ENCODE measurements at places on chromosomes 1 and 21.

DNA sequence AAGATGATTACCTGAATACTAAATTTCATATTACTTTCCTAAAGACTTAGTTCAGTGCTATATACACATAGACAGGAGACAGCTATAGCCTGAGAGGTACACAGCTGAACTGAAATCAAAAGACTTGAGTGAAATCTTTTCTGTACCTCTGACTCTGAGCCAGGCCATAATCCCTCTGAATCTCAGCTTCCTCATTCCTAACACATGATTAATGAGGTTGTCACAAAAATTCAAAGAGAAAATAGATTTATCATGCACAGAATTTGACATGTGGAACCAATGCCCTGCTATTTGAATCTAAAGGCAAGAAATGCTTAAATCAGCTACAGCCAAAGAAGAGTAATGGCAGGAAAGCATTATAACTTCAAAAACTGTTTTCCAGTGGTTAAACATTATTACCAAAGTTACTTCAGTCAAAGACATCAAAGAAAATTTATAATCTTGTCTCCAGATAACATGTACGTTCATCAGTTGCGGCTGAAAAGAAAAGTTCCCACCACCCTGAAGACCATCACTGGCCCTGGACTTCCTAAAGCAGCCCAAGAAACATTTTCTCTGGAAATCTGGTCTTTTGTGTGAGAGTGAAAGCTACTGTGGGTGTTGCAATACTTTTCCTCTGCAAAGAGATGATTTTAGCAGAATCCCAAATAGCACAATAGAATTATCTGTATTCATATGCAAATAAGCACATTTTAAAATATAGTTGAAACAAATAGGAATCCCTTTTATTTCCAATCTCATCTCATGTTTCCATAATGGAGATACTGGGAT lies 13.8 kb upstream of the ATP1A1 start:
- DNase-seq = no peak

DNA sequence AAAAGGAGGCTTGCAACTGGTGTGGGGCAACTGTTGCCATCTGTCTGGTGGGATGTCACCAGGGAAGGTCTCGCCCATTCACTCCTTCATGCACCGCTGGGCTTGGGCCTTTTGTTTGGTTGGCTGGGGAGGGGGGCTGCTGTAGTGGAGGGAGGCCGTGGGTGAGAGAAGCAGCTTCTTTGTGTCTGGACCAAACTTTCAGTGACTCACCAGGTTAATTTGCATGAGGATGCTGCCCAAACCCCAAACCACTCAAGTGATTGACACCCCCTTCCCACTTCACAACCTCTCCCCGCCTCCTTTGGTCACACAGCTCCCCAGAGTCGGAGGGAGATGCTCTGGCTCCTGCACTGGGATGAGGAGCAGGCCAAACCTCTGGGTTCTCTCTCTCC lies 19.7 kb downstream of the BTG2 start:
- peak; percentile 67 for DNase-seq

- DNase-seq = no peak
Measured at GRCh38 chr1:50841791-50842387, 118.2 kb downstream of the FAF1 start.

GRCh38 chr1:40256401-40257084 lies 1.5 kb upstream of the ZMPSTE24 start:
- no peak for DNase-seq

DNA sequence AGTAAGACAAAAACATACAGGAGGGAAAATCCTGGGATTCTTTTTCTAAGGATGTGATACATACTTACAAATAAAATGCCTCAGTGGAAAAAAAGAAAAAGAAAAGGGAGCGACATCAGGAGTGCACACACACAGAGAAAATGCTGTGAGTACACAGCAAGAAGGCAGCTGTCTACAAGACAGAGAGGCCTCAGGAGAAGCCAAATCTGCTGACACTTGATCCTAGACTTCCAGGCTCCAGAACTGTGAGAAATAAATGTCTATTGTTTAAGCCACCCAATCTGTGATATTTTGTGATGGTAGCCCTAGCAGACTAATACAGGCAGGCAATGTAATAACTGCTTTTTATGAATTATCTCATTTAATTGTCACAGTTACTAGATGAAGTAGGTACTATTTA lies 17.0 kb upstream of the TRIM45 start:
- no peak for DNase-seq

- DNase-seq = no peak
Measured at GRCh38 chr1:102838016-102838415, 270.3 kb downstream of the COL11A1 start.

GRCh38 chr1:246262281-246262680 lies 244.8 kb downstream of the SMYD3 start:
- no peak for DNase-seq

DNA sequence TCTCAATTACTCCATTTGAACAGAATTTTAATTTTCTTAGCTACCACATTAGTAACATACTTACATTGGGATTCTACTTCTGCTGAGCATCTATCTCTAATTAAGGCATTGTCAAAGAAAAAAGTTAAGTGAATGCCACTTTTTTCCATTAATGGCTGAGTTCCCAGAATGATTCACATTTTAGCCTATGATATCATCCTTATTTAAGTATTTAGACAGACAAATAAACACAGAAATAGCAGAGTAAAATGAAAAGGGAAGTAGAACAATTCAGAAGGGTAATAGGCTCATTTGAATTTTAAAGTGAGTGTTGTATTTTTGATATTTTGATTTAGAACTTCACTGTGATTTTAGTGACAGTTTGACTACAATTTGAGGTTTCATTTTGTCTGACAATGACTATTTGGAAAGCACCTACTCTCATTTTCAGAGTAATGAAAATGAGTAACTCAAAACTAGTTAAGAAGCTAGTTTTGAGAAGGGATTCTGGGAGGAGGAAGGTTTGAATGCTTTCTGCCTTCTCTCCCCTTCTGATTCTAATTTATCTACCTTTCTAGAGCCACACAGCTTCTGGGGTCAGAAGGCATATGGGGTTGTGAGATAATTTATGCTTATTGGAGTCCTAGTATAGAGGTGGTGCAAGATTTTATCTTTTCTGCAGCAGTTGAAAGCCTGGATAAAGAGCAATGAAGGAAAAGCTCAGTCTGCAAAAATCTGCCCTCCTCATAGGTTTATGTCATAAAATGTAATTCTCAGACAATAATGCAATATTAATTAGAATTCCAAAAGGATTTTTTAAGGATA lies 15.5 kb downstream of the LYPLAL1 start:
- DNase-seq = no peak

GRCh38 chr1:238898856-238899255 lies 487.5 kb upstream of the CHRM3 start:
- no peak for DNase-seq

DNA sequence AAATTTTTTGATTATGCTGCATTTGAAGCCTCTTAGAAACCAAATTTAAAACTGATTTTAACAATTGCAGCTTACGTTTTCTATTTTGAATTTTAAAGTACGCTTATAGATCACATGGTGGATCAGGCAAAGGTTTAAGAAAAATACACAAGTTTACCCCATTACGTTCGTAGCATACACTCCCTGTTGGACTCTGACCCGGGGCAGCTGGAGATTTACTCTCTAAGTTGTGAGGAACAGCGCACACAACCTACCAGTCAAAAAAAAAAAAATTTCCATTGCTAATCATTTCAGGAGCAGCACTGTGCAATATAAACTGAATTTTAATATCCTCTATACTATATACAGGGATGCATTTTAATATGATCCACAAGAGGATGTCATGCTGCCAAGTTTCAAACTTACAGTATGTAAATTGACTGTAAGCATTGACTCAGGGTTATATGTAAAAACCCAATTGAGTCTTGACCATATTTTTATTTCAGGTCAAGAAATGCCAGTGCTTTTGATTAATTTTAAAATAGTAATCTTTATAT lies 20.4 kb downstream of the CSDE1 start:
- DNase-seq = no peak

DNA sequence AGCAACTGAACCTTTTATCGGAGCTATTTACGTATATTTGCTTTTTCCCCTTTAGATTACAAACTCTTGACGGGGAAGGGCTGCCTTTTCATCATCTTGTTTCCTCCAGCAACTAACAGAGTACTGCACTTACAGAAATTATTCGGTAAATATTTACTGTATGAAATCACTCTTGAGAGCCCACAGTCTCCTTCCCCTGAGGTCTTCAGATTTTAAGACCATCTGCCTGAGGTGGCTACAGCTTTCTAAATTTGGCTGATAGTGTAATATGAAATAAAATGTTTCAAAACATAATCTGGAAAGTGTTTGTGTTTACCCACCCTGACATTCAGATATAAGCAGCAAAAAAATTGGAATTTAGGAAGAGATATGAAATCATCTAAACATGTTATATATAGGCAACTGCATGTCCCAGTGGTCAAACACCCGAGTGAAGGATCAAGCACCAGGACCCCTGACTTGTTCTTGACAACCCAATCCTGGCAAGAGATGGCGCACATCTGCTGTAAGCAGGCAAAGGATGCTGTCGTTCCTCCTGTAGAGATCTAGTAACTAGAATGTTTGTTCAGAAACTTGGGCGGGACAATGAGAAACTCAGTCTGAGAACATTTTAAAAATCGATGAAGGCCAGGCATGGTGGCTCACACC lies 60.9 kb downstream of the SIPA1L2 start:
- no peak for DNase-seq

DNA sequence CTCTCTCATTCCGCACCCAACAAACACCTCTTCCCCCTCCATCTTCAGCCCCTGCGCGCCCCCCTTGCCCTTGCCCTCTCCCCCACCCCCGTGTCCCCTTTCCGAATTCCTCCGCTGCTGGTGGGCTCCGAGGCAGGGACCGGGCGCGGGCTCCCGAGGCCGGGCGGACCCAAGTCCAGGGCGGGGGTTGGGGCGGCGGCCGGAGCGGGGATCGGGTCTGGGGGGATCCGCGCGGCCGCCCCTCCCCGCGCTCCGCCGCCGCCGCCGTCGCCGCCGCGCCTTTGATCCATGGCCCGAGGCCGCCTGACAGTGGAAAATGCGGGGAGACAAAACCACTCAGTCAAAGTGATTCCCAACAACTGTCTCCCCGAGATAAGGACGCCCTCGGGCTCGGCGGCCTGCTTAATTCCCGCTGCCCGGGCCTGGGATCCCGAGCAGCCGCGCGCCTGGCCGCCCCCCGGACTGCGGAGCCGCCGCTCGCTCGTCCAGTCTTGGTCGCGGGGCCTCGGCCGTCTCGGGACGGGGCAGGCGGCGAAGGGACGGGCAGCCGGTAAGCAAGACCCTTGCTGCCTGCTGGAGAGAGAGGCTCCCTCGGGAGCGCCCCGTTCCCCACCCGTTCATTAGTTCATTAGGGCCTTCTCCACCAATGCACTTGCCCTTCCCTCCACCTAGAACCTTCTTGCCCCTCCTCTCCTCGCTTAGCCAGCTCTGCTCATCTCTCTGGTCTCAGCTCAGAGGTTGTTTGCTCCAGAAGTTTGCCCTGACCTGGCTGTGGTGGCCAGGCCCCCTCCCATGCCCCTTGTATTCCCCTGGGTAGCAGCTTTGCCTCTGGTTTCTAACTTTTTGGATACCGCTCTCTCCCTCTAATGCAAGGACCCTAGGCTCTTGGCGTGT lies 86.4 kb downstream of the PAX7 start:
- no peak for DNase-seq

- DNase-seq = no peak
Measured at GRCh38 chr1:5949085-5949760, 43.0 kb downstream of the NPHP4 start.

- no peak for DNase-seq
Measured at GRCh38 chr1:234175363-234175762, 197.9 kb upstream of the COA6 start.

DNA sequence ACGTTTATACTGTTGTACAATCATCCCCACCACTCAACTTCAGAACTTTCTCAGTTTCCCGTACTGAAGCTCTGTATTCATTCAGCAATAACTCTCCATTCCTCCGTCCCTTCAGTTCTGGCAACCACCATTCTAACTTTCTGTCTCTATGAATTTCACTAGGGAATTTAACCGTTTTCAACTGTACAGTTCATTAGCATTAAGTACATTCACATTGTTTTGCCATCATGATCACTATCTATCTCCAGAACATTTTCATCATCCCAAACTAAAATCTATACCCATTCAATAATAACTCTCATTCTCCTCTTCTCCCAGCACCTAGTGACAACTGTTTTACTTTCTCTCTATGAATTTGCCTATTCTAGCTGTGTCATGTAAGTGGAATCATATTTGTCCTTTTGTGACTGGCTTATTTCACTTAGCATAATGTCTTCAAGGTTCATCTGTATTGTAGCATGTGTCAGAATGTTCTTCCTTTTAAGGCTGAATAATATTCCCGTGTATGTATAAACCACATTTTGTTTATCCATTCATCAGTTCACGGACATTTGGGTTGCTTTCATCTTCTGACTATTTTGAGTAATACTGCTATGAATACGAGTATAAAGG lies 75.0 kb downstream of the CEP350 start:
- DNase-seq = no peak

DNA sequence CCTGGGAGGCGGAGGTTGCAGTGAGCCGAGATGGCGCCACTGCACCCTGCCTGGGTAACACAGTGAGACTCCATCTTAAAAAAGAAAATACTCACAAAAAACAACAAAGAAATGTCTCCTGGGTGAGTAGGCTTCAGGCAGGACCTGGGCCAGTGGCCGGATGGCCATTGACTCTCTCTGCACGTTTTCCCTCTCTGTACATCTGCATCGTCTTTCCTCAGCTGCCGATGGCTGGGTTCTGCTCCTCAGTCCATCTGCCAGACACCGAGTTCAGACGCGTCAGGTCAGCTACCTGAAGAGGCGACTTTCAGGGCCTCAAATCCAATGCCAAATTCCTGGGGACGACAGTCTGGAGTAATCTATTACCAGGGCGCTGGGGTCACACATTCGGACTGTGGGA lies 199.3 kb downstream of the CAMTA1 start:
- DNase-seq = no peak

- peak; percentile 14 for DNase-seq
Measured at GRCh38 chr1:199161766-199162303, 523.0 kb downstream of the PTPRC start.

DNA sequence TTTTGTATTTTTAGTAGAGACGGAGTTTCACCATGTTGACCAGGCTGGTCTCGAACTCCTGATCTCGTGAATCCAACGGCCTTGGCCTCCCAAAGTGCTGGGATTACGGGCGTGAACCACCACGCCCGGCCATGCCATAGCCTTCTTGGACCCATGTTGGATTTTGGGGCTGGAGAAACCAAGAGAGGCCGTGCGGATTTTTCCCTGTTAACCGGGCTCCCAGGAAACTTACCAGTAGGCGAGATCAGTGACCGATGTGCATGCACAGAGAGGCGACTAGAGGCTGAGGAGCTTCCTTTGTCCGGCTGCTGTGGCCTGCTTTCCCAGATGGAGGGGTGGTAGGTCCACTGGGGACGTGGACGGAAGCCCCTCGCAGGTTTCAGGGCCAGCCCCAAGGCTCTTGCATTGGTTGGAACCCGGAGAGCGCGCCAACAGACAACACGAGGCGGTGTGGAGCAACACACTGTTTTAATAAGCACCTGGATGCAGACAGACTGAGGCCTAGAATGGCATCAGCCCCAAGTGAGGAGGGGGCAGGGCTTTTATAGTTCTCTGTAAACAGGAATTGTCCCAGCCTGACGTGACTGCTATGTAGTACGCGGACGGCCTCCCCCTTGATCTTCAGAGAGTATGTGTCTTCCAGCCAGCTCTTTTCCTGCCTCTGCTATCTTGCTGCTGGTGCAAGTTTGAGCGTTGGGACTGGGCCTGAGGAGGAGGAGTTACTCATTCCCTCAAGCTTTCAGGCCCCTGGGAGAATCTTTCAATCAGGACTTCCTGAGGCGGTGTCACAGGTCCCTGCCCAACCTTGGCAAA lies at the start of gene ERVH48-1:
TSS of gene ERVH48-1 (minus strand) at position 517 of the 813 bp plus-strand sequence. CDS start 6,624 bp downstream, outside the sequence.
- DNase-seq = no peak

GRCh38 chr1:209249280-209249670 lies 334.2 kb upstream of the CAMK1G start:
- DNase-seq = no peak

GRCh38 chr1:89085781-89086180 lies 20.8 kb upstream of the GBP1 start:
- DNase-seq = peak; percentile 55

GRCh38 chr21:34874684-34875513 lies 174.2 kb downstream of the RUNX1 start:
- no peak for DNase-seq
